ENCODE measurements at places on chromosomes 6 and 20. TPM values are rescaled to one million over a fixed set of nuclear protein-coding genes. Genes with fewer than 3 reads are reported as not detected.

Gene TFAP2C
- total RNA-seq, result 0.56 TPM

Gene OLIG3
- not detected for total RNA-seq

Gene CDC25B
- 16.6 TPM for total RNA-seq

Gene SS18L1
- 7.7 TPM for total RNA-seq

Gene SLC35D3
- total RNA-seq, result not detected

Gene GNAS
- total RNA-seq, result 1,020 TPM

Gene LKAAEAR1
- total RNA-seq, result not detected

Gene MUC22
- total RNA-seq, result not detected

Gene LHFPL5
- total RNA-seq, result not detected

Gene GATA5
- total RNA-seq, result 9.3 TPM

Gene ENPP3
- total RNA-seq, result 0.16 TPM

Gene TINAG
- 0.39 TPM for total RNA-seq

Gene TNFRSF6B
- 1.4 TPM for total RNA-seq

Gene PLN
- total RNA-seq, result 673 TPM

Gene SFTA2
- not detected for total RNA-seq

Gene SLC17A3
- not detected for total RNA-seq

Gene NFATC2
- 7.0 TPM for total RNA-seq

Gene CCDC170
- 0.85 TPM for total RNA-seq

Gene EPHA7
- total RNA-seq, result 6.7 TPM

Gene LIME1
- 3.7 TPM for total RNA-seq

Gene RAET1G
- total RNA-seq, result 1.1 TPM

Gene LY6G6F
- not detected for total RNA-seq
